ENCODE measurements at places on chromosomes 6 and 20.

GRCh38 chr20:3431109-3431508 is 23.6 kb upstream of the DNAAF9 start:
- no peak for DNase-seq

DNA sequence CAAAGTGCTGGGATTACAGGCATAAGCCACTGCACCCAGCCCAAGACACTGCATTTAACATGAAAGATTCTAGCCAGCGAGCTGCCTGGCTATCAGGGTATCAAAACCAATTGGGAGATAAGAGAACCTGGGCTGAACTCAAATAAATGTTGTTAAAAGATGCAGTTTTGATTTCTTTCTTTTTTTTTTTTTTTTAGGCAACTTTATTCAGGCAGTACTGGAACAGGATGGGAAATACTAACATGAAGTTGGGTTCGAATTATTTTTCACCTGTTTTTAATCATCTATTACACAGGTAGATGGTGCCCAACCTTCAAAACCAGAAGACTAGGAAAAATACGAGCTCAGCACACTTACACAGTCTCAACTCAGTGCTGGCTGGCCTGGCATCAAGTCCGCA is 63.7 kb downstream of the TRERF1 start:
- no peak for DNase-seq

GRCh38 chr6:4009486-4009885 is 69.5 kb downstream of the FAM217A start:
- DNase-seq: no peak

DNA sequence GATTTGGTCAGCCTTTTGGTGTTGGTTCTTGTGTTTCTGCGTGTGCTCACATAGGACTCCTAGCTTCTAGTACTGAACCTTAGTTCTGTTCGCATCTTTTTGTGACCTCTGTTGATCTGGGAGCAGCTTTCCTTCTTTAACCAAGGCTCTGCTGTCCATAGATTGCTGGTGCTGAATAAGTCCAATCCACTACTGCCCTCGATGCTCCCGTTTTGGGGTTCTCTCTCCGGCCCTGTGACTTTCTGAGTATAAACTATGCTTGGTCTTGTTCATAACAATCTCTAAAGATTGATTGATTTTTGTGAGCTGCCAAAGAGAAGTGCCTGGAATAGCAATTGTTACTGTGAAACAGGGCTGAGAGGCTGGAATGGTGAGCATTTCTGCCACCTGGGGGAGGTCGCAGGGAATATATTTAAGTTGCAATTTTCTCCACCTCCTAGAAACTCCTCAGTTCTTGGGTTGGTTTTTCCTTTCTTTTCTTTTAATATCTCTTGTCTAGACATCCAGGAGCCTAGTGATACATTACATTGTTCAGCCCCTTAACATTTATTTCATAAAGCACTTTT is 422.9 kb upstream of the CHD6 start:
- DNase-seq: no peak

DNA sequence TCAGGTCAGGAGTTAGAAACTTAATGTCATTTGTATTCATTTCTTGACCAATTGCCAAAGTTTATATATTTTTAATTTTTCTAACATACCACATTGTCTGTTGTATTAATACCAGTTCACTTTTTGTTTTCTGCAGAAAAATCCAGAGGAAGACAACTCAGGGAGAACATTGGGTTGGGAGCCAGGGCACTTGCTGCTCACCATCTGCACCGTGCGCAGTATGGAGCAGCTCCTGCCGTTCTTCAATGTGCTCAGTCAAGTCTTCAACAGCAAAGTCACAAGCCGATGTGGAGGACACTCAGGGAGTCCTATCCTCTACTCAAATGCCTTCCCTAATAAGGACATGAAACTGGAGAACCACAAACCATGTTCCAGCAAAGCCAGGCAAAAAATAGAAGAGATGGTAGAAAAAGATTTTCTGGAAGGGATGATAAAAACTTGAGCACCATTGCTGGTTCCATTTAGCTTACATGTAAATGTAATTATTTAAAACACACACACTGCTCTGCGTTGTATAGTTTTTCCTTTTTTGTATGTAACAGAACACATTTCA is 25.3 kb downstream of the PGM3 start:
- no peak for DNase-seq

DNA sequence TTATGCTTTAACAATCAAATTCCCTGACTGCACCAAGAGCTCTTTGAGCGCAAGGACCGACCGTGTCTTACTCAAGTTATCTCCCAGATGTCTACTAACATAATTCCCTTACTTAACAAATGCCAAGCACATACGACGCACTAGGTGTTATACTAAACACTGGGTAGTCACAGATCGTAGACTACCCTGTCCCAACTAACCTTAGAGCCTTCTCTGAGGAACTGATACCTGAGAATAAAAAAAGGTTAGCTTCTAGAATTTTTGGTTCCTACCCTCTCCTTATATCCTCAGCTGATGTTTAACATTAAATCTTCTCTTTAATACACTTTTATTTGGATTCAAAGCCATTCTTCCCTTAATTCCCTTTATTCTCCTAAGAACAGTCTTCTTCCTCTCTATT is 38.5 kb downstream of the EPB41L2 start:
- DNase-seq: no peak

GRCh38 chr6:166313255-166314070 is 5.3 kb upstream of the PRR18 start:
- no peak for DNase-seq

GRCh38 chr20:51610761-51611624 is 68.5 kb upstream of the NFATC2 start:
- DNase-seq: no peak

GRCh38 chr6:95185874-95186273 is 391.5 kb upstream of the MANEA start:
- DNase-seq: no peak

DNA sequence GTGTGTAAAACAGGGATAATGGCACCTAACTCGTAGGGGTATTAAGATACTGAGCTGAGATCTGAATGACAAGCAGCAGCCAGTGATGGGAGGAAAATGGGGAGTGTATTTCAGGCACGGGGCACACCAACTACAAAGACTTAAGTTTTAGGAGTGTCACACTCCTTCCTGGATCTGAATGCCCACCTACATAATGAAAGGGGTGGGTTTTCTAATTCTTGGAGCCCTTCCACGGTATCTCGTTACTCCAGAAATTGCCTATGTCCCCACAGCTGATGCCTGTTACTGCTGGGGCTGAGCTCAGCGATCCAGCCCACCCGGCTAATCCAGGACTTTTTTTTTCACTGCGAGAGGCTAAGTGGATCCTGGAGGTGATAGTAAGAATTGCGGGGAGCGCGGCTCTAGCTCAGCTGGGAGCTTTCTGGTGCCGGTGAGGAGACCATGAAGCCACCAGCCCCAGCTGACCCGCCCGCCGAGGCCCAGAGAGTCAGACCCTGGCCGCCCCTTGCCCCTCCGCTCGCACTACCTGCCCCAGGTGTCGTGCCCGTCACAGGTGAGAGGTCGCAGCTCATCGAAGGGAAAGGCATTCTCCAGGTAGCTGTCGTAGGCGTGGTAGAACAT is 727 bp downstream of the EDEM2 start:
- DNase-seq: no peak

GRCh38 chr20:34549291-34549928 is 9.1 kb upstream of the MAP1LC3A start:
- DNase-seq: no peak

GRCh38 chr20:1930165-1930564 is 35.0 kb downstream of the SIRPA start:
- no peak for DNase-seq

- no peak for DNase-seq
These were observed 176.8 kb downstream of the VEGFA start for GRCh38 chr6:43946641-43947363.

GRCh38 chr20:41181567-41181966 is 44.2 kb downstream of the PLCG1 start:
- no peak for DNase-seq

GRCh38 chr20:44008806-44009678 is 94.4 kb downstream of the TOX2 start:
- DNase-seq: no peak

DNA sequence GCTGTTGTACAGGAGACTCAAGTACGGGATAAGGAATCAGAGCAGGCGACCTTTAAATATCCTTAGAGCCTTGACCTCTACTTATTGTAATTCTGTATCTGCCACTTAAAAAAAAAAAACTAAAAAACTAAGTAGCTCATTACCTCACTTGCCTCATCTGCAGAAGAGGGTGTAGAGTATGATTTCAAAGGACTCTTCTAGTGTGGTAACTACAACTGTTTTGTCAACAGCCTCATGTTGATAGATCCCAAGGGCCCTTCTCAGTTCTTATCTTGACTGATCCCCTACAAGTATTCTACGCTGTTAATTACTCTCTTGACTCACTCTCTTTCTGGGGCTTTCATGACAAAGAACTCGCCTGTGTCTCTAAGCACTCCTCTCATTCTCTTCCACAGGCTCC is 16.7 kb upstream of the PDYN start:
- DNase-seq: no peak

DNA sequence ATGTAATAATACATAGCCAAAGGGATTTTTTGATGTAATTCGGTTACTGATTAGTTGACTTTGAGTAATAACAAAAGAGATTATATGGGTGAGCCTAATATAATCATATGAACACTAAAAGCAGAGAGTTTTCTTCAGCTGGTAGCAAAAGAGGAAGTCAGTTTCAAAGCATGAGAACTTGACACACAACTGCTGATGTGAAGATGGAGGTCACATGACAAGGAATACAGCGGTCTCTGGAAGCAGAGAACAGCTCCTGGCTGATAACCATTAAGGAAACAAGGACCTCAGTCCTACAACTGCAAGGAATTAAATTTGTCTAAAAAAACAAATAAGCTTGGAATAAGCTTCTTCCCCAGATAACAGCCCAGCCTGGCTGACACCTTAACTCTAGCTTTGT is 154.5 kb upstream of the PRND start:
- no peak for DNase-seq

DNA sequence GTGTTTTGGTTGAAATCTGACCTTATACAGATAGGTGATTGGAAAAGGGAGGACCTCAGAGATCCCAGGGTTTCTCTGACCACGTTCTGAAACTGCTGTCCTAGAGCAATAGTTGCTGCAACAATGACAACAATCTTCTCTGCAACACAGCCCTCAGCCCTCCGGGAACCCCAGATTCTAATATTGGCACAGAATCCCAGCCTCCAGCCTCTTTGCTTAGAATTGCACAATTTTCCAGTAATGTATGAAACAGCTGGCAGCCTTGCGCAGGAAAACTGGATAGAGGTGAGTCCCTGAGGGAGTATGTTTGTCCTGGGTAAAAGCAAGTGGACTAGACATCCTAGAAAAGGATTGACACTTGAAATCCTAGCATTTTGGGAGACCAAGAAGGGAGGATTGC is 30.4 kb upstream of the PNRC1 start:
- DNase-seq: no peak

DNA sequence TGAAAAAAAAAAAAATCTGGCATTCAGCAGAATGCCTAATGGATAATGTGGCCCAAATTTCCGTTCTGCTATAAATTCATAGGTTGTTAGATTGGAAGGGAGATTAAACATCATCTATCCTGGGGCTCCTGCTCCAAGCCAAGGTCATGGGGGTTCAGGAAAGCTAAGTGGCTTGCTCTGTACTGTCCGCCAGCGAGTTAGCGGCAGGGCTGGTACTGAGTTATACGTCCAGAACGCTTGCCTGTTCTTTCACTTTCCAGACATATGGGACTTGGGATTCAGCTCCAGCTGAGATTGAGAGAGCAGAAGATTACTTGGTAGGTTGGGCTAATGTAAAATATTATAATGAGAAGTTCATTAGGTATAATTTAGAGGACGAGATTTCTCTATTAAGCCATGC is 858 bp downstream of the RWDD1 start:
- DNase-seq: no peak

DNA sequence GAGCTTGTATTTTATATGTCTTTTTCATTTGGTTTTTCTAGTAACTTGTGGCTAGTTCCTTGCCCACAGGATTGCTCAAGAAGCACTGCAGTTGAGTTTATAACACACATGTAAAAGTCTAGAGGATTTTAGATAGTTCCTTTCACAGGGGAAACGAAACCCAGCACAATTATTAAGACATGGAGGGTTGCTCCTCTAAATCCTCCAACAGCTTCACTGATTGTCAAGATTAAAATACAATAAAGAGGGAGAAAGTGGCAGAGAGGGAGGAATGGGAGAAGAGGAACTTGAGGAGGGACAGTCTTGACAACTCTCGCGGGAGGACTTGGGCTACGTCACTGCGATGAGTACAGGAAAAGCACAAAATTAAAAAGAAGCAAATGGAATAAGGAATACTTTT is 9.7 kb upstream of the TBC1D7 start:
- no peak for DNase-seq

DNA sequence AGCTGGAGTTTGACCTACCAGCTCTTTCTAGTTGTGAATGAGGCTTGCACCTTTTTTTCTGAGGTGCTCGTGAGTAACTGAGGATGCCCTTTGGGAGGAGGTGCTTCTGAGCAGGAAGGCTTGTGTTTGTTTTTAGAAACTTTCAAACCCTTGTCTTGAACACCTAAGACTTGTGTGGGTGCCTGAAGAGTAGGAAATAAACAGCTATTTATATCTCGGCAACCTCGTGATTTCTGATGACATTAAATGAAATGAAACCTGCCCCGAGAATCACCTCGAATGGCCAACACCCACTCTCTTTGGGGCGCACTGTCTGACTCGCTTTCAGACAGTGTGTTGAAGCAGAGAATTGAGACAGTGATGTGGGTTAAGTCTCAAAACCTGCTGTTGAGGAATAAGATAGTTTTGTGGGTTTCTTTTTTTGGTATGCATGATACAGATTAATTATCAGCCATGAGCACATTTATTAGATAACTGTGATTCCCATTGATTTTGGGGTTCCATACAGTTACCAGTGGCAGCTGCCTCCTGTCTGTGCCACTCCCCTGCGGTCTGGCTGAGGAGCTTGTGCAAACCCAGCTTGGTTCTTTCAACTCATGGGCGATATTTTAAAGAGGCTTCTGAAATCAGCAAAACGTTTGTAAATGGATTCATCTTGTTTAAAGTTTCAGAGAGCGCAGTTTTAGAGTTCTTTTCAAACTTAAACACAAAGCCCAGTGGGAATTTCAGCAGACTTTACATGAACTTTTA is 8.4 kb downstream of the IRF4 start:
- no peak for DNase-seq

DNA sequence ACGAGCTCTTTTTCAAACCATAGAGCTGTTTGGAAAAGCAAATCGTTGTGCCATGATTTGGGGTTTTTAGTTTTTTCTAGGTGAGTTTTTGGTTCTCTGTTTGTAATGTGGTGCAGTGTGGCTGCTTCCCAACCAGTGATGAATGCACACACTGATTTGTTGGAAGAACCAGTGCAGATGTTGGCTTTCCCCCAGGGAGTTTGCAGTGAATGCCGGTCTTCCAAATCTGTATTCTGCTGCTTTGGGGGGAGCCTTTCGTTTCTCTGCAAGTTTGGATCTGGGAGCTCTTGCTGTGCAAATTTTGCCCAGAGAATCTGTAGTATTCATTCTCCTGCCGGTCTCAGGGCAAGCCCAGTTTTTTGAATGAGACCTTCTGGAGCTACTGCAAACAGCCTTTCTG is 14.5 kb downstream of the HECA start:
- no peak for DNase-seq

GRCh38 chr6:32111424-32112066 is 2.4 kb upstream of the TNXB start:
- DNase-seq: no peak
